HepG2 (cell line): ENCODE measurements at places on chromosomes 3 and 15. TPM values are rescaled to one million over a fixed set of nuclear protein-coding genes. Genes with fewer than 3 reads are reported as not detected.

DNA sequence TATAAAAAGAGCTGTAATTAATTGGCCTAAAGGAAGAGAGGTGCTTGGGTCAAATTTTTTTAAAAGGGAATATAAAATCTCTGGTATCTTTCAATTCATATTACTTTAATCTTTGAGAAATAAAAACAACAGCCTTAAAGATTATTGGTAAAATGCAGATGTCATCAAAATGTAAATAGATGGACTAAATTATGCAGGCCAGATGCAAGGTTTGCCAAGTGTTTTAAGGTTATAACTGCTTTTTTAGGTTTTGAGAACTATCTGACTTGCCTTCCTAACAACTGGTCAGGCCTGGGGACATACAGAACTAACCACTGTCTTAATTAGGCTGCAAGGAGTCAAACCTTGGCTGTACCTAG lies 20.0 kb upstream of the OR5H1 start:
- no peaks in the 10 kb centered on the region for H3K36me3 ChIP-seq
- no peaks in the 10 kb centered on the region for H3K27me3 ChIP-seq
- H3K4me1 ChIP-seq: no peaks in the 10 kb centered on the region

GRCh38 chr15:82159922-82160321 lies 102.6 kb downstream of the EFL1 start:
- H3K27ac ChIP-seq: no peak overlapping the region
- no peaks in the 10 kb centered on the region for H3K4me1 ChIP-seq
- DNase-seq: no peak

DNA sequence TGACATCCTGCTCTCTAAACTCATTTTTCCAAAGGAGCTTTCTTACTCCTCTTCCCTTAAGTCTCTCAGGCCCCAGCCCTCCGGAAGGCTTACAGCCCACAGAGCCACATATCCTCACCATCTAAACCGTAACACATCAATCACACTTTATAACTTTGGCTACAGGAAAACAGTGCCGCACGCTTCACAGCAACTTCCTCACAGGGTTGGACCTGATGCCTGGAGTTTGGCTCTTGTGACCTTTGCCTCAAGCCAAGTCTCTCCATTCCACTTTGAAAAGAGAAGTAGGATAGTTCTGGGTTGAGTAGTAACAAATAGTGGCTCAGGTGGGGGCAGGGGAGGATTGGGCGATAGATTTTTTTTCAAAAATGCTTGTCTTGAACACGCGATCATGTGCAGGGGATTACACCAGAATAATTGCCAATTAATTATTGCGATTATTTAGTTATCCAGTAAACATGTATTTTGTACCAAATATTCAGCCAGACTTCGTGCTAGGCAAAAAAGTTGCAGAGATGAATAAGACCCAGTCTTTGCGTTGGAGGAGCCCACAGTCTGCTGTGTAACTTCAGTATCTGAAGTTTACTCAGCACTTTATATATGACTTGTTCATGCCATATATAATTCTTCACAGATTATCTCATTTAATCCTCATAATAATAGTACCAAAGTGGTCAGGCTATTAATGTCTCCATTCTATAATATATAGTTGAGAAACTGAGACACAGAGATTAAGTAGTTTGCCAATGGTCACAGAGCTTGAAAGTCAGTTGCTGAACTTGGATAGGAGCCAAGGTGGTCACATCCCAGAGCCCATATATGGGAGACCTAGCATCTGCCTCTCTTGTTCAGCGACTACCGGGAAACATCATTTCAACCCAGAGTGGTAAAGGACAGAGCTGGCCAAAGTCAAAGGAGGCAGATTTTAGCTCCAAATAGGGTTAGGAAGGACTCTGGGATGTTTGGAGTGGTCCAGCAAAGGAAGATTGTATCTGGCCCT lies 2.4 kb upstream of the ETV5 start:
- no peak for DNase-seq
- peaks cover 6% of the 10 kb centered on the region; the same call in 1 of the 3 replicates for H3K27me3 ChIP-seq
- no peaks in the 10 kb centered on the region for H3K36me3 ChIP-seq
- H3K4me3 ChIP-seq: peak overlapping the region; percentile 14; the same call in 1 of the 2 replicates
- H3K4me1 ChIP-seq: peaks cover 36% of the 10 kb centered on the region
- H3K27ac ChIP-seq: no peak overlapping the region

DNA sequence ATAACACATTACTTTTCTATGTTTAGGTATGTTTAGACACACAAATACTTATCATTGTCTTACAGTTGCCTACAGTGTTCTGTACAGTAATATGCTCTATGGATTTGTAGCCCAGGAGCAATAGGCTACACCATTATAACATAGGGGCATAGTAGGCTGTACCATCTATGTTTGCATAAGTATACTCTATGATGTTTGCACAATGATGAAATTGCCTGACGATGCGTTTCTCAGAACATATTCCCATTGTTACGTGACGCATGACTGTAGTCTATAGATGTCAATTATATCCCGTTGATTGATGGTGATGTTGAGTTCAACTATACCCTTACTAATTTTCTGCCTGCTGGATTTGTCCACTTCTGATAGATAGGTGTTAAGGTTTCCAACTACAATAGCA lies 139.4 kb upstream of the PFN2 start:
- DNase-seq: peak; percentile 9
- H3K36me3 ChIP-seq: no peaks in the 10 kb centered on the region
- H3K4me3 ChIP-seq: no peak overlapping the region
- H3K27ac ChIP-seq: no peak overlapping the region

The NPAP1 gene
- not detected in 2 replicates for polyA plus RNA-seq

- H3K27ac ChIP-seq: no peak overlapping the region
- no peak overlapping the region for H3K4me3 ChIP-seq
- no peak for DNase-seq
- H3K4me1 ChIP-seq: no peaks in the 10 kb centered on the region
- H3K36me3 ChIP-seq: peaks cover 5% of the 10 kb centered on the region; the same call in 1 of the 3 replicates
- no peaks in the 10 kb centered on the region for H3K27me3 ChIP-seq
These were observed 1.8 kb upstream of the PLA2G4B start for GRCh38 chr15:41836713-41837454.

GRCh38 chr3:64815195-64815631 lies 127.4 kb upstream of the ADAMTS9 start:
- no peak overlapping the region for H3K4me3 ChIP-seq
- no peaks in the 10 kb centered on the region for H3K36me3 ChIP-seq
- no peaks in the 10 kb centered on the region for H3K4me1 ChIP-seq
- H3K27me3 ChIP-seq: no peaks in the 10 kb centered on the region

GRCh38 chr15:70196372-70197316 lies 98.9 kb upstream of the TLE3 start:
- no peaks in the 10 kb centered on the region for H3K36me3 ChIP-seq
- H3K27ac ChIP-seq: peak overlapping the region; percentile 83

GRCh38 chr3:103085465-103085864 lies 650.6 kb downstream of the ZPLD1 start:
- H3K36me3 ChIP-seq: no peaks in the 10 kb centered on the region
- peak; percentile 10 for DNase-seq
- H3K4me1 ChIP-seq: no peaks in the 10 kb centered on the region; the same call in 1 of the 2 replicates

GRCh38 chr15:34314491-34315490 lies 22.8 kb downstream of the SLC12A6 start:
- no peak overlapping the region for H3K27ac ChIP-seq
- H3K27me3 ChIP-seq: no peaks in the 10 kb centered on the region
- no peak for DNase-seq
- no peak overlapping the region for H3K4me3 ChIP-seq

The AMIGO3 gene
- polyA plus RNA-seq: 0.21 TPM in 1 of 2 replicates, not detected in the other
